ENCODE measurements at places on chromosomes 7 and 10.

DNA sequence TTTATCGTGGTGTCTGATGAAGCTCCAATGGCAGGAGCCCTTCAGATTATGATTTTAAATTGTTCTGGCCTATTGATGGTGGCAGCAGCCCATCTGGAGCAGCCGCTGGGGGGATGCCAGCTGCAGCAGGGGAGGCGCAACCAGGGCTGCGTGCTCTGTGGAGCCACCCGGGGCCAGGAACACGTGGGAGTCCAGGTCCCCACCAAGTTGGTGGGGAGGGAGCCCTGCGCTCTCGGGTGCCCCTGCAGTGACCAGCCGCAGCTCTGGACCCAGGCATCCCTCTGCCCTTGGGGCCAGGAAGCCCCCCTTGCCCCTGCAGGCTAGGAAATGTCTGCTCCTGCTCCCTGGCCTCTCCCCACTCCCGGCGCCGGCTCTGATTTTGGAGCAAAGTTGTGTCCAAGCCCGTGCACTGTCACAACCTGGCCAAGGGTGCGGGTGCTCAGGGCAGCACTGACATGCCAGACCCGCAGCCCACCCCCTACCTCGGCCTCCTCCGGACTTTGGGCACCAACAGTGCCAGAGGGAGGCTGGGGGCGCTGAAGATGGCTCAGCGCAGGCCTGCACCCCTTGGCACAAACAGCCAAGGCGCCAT, 147.2 kb upstream of the ADO start:
- no peak for DNase-seq

DNA sequence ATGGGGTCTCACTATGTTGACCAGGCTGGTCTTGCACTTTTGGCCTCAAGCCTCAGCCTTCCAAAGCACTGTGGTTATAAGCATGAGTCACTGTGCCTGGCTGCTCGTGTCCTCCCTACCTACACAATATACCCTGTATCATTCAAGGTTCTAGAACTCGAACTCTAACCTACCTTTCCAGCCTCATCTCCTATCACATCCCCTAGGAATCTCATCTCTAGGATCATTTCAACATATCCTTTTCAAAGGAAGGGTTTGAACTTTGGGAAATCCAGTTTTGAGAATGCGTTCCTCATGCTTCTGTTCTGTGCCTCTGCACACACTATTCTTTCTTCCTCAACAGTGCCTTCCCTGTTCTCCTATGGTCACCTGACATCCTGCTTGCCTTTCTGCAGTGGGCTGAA, 87.8 kb upstream of the RHEB start:
- no peak for DNase-seq

- no peak for DNase-seq
These were observed 15.6 kb upstream of the HECW1 start for GRCh38 chr7:43096875-43097274.

DNA sequence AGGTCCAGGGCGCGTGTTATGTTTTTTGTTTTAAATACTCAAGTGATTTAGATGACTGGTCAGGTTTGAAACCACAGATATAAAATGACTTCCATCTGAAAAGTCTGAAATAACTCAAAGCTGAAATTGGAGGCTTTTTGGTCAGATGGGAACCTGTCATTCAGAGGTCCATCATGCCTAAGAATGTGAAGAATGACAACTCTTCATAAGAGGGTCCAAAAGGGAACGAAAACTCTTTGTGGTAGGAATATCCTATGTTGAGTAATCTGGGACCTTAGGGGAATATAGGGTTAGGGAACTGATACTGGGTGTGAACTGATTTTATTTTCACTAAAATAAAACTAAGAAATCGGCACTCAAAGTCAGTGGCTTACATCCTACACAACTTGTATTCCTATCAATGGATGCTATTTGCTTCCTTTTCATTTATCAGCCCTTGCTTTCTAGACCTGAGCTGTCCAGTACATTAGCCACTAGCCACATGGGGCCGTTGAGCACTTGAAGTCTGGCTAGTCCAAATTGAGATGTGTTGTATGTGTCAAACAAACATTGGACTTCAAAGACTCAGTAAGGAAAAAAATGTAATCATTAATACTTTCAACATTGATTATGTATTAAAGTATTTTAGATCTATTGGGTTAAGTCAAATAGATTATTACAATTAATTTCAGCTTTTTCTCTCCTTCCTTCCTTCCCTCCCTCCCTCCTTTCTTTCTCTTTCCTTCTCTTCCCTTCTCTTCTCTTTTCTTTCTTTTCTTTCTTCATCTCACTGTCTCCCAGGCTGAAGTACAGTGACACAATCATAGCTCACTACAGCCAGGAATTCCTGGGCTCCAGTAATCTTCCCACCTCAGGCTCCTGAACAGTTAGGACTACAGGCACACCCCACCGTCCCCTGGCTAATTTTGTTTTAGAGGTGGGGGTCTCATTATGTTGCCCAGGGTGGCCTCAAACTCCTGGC, 56.5 kb upstream of the KDM7A start:
- DNase-seq = no peak

DNA sequence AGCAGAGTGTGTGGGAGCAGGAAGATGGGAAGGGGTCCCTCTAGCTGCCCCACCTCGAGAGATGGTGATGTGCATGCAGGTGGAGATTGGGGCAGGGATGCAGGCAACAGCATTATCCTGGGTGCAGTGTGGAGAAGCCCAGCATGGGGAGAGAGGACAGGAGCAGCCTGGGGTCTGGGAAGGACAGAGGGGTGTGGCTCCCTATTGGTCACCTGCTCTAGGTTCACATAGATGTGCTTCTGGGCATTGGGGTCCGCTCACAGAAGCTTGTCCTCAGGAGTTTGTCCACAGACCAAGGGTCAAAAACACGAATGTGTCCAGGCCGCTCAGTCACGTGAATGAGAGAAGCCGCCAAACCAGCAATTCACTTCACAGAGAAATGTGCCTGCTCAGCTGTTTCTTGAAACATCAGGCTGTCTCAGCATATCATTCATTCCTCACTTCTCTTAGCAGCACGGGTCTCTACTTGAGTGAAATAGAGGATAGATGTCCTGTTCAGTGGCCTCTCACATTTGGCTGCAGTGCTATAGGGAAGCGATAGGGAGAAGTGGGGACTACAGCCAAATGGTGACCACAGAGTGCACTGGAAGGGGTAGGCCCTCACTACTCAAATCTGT, 11.5 kb upstream of the SLC29A3 start:
- DNase-seq = no peak

GRCh38 chr7:155653803-155654202, 9.3 kb downstream of the RBM33 start:
- no peak for DNase-seq

All from HuH-7.5 (cell line).